ENCODE measurements at places on chromosomes 13 and 19.
A peak's percentile ranks its signal among the peaks of the same experiment; 100 is the strongest.

DNA sequence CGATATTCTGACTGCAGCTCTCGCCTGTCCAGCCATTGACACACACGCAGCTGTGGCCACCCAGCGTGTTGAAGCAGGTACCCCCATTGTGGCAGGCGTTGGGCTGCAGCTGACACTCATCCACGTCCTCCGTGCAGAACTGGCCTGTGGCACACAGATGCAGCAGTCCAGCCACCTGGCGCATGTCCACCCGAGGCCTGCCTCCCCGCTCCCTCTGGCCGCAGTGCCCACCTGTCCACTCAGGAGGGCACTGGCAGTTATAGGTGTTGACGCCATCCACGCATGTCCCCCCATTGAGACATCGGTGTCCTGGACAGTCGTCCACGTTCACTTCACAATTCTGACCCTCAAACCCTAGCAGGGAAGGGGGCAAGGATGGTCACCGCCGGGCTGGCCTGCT, 9.3 kb downstream of the NOTCH3 start:
- DNase-seq = no peak

DNA sequence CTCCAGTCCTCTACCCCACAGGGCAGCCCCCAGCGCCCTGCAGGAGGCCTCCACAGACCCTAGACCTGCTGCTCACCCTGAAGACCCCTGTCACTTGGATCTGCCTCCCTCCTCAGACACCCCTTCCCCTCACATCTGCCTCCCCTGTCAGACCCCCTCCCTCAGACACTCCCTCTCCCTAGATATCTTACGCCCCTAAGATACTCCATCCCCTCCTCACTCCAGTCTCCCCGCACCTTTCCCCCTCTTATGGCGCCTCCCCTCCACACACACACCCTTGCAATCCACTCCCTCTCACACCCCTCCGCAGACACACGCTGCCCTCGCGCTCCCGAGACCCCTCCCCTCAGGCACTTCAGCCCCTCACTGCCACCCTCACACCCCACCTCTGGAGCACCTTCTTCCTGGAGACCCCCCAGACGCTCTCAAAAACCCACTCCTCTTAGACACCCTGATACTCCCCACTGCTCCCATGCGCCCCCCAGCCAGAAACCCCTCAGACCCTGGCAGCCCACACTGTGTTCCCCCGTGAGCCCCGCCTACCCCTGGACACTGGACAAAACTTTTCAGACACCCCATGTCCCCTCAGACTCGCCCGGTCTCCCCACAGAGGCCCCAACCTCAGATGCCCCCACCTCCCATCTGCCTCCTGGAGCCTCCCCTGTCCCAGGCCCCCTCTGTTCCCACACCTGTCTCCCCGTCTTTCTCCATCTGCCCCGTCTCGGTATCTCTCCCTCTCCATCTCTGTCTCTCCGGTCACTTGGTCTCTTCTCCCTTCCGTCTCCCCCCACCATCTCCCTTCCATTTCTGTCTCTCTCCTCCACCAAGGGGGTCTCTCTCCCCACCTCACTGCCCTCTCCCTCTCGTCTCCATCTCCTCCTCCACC, 14.5 kb downstream of the ERFL start:
- no peak for DNase-seq

DNA sequence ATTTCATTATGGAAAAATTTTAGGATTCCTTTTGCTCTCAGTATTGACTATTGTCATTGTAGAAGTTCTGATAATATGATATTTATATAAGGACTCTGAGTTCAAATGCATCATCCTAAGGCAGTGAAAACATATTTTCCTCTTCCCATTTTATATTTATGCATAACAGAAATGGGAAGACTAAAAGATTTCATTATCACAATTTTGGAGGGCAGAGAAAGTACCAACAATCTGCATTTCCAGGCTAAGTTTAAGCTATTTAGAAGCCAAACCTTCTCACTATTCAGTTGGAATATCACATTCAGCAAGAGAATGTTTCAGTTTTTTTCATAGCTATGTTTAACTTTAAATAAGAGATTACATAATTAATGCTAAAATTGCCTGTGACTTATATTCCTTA, 558.5 kb upstream of the GPC6 start:
- no peak for DNase-seq

DNA sequence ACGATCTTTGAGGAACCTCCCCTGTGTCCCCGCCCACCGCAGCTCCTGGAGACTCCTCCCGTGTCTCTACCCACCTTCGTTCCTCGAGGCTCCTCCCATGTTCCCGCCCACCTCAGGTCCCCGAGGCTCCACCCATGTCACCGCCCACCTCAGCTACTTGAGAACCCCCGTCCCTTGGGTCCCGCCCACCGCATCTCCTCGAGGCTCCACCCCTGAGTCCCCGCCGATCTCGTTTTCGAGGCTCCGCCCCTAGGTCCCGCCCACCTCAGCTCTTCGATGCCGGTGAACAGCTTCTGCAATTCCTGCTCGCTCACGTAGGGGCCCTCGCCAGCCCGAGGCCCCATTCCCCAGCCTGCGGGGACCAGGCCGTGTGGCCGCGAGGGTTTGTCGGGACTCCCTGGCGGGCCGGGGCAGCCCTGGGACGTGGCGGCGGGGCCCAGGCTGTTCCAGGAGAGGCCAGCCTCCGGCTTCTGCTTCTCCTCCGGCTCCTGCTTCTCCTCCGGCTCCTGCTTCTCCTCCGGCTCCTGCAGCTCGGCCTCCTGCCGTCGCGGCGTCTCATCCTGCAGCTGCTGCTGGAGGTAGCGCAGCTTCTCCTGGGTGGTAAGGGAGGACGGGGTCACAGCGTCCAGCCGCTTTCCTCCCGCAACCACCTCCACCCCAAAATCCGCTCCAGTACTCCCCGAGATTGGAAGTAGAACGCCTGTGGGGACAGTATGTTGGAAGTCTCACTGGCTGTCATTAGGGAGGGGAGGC, 16.7 kb downstream of the TSKS start:
- peak; percentile 83 for DNase-seq

DNA sequence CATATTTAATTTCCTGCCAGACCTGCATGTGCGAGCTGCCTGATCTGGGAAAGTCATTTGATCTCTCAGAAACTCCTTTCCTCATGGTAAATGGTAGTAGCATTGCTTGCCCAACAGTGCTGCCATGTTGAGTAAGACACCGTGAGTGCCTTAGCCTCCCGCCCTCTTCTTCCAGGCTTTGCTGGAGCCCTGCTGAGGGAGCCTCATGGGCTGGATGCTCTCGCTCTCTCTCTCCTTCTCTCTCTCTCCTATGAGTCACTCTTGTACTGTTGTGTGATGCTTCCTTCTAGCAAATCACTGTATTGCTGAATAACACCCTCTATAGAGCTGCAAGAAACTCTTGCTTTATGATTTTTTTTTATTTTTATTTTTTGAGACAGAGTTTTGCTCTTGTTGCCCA, 365.5 kb downstream of the UQCRFS1 start:
- DNase-seq = peak; percentile 11

DNA sequence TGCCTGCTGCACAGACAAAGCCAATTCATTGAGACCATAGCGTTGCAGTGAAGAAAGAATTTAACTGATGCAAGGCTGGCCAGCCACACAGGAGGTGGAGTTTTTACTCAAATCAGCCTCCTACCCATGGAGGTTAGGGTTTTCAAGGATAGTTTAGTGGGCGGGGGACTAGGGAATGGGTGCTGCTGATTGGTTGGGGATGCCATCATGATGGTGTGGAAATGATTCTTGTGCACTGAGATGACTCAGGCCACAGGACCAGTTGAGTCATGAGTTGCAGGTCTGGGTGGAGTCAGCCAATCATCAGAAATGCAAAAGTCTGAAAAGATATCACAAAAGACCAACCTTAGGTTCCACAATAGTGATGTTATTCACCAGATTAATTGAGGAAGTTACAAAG, 359.6 kb downstream of the FOXO1 start:
- peak; percentile 38 for DNase-seq

GRCh38 chr13:90281709-90282108, 1065.8 kb upstream of the MIR17HG start:
- DNase-seq = no peak
